ENCODE measurements at places on chromosomes 7 and 10. TPM values are rescaled to one million over a fixed set of nuclear protein-coding genes. Genes with fewer than 3 reads are reported as not detected.
A peak's percentile ranks its signal among the peaks of the same experiment; 100 is the strongest.

VIPR2 gene
- not detected for total RNA-seq

DNA sequence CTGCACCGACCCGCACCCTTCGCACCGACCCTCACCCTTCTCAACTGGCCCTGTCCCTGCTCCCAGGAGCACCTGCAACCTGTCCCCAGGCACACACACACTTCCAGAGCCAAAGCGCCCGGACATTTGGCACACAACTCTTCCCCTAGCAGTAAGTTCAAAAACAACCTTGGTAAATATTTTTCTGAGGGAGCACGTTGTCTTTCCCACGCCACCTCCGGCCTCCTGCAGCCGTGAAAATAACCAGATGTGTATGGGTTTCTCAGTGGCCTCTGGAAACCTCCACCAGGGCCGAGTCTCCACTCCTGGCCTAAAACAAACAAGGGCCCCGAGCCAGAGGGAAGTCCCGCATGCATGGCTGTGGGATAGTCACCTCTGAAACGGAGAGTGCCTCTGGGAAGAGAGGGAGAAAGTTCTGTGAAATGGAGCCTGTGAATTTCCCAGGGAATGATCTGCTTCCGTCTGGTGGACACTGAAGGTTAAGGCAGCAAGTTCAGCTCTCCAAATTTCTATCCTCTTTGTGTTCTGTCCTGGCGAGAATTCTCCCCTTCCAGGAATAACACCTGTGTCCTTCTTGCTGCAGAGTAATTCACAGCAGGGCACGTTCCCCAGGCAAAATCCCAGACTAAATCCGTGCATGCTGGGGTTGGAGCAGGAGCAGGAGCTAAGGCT, 15.8 kb downstream of the PODXL start:
- DNase-seq, result no peak

DNA sequence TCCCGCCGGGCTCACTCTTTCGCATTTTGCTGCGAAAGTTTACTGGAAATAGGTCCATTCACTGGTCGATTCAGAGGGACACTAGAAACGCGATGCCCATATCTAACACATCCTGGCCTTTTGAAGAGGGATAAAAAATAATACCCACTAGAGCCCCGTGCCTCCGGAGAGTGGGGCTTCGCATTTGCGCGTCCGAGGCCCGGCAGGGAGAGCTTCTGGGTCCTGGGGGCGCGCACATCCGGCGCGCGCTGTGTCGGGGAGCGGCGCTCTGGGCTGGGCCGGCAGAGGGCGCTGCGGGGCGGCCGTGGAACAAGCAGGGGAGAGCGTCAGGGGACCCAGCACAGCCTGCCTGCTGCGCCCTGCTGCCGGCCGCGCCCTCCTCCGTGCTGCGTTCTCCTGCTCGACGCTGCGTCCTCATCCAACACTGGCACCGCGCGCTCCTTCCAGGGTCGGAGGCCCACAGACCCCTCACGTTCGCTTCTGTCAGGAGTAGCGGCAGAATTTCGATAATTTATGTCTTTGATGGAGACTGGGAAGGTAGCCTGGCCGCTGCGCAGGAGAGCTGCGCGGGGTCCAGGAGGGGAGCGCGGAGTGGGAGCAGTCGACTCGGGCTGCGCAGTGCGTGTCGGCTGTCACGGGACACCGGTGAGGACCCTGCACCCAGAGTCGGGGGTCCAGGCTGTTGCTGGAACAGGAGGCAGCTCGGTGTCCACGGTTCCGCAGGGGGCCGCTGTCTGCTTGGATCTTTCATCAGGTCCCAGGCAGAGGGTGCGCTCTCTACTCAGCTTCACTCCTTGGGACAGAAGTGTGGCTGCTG, 41.5 kb upstream of the ZNF32 start:
- peak; percentile 59 for DNase-seq

DNA sequence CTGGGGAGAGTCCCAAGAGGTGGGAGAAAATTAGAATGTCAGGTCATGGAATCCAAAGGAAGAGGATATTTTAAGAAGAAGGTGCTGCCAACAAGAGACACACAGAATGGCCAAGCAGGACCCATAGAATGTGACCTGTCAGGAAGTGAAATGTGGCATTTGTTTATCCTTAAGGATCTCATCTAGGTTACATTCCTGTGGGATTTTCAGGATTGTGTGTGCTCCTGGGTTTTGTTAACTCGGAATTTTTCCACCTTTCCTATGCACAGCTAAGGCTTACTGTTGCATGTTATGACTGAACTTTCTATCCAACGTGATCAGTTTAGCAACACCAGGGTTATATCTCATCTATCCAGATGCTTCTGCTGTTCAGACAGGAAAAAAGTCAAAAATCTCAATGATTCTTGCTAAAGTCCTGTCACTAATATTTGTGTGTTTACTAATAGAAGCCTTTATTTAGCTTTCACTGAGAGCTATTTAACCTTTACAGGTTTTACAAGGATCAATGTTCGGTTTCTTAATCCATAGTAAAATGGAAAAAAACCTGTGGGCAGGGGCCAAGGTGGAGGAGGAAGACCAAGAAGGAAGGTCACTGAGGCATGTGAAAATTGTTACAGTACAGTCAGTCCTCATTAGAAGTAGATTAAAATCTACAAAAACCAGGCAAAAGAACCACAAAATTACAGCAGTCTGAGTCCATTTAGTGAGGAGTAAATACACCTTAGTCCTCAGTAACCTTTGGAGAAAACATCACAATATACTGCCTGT, 437.8 kb upstream of the NPVF start:
- no peak for DNase-seq

- DNase-seq, result no peak
Measured at GRCh38 chr10:103225939-103226338, 19.7 kb upstream of the RPEL1 start.

GRCh38 chr10:604716-605631, 84.5 kb downstream of the DIP2C start:
- DNase-seq, result no peak

GRCh38 chr10:115801992-115802391, 471.0 kb downstream of the GFRA1 start:
- DNase-seq, result no peak

Measured in mammary epithelial cell (primary cell).